ENCODE measurements at places on chromosomes 6 and 20.

DNA sequence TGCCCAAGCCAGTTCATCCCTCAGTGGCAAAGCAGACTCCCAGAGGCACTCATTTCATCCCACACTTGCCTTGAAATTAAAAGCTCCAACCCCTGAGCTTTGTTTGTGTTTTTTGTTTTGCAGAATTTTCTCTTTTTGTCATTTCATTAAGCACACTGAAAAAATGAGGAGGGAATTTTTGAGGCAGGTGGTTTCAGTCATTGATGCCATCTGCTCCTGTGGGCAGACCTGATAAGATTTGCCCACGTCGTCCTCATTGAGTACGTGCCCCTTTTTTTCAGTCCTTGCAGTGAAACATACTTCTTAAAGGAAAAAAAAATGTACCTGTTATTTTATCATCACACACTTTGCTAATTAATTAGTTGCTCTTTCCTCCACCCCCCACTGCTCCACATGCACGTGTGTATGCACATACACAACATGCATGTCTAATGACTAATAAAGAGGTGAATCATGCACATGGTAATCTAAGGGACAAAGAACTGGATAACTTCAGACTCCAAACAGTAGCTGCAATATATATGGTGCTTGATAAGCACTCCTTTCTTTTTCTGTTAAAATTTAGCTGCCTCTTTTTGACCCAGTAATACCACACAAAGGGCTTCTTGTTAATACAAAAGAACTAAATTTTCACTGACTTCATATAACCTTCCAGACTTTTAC is 102.1 kb upstream of the TMEM181 start:
- peak; percentile 50 for DNase-seq

DNA sequence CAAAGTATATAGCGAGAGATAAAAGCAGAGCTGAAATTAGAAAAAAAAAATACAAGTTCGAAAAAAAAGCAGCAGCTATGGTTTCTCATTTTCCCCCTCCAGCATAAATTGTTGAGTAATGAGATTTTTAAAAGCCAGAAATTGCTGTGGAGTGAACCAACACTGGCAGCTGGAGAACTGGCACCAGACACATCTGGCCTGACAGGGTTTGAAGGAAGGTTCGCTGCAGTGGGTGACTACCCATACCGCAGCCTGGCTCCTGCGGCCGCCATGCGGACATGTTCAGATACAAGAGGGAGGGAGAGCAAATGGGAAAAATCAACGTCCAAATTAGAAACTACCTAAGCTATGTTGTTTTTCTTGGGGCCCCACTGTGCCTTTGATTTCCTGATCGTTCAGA is 3.3 kb downstream of the APCDD1L start:
- DNase-seq, result no peak

DNA sequence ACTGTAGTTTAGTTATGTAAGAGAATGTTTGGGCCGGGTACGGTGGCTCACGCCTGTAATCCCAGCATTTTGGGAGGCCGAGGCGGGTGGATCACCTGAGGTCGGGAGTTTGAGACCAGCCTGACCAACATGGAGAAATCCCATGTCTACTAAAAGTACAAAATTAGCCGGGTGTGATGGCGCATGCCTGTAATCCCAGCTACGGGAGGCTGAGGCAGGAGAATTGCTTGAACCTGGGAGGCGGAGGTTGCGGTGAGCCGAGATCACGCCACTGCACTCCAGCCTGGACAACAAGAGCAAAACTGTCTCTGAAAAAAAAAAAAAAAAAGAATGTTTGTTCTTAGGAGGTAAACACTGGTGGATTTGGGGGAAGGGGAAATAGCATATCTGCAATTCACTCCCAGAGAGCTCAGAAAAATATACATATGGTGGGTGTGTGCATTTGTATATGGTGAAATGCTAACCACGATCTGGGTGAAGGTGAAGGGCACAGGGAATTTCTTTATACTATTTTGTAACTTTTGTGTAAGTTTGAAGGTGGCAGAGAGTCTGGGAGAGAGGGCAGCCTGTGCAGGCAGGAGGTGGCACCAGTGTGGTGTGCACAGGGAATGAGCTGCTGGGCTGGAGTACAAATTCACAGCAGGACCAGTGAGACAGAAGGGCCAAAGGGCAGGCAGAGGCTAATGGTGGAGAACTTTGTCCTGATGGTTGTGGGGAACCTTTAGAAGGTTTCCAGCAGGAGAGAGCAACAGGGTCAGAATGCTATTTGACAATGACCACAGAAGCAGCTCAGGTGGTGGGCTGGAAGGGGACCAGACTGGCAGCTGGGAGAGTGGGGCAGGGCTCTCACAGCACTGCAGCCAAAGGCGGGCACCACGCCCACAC is 42.4 kb downstream of the SSR1 start:
- no peak for DNase-seq

DNA sequence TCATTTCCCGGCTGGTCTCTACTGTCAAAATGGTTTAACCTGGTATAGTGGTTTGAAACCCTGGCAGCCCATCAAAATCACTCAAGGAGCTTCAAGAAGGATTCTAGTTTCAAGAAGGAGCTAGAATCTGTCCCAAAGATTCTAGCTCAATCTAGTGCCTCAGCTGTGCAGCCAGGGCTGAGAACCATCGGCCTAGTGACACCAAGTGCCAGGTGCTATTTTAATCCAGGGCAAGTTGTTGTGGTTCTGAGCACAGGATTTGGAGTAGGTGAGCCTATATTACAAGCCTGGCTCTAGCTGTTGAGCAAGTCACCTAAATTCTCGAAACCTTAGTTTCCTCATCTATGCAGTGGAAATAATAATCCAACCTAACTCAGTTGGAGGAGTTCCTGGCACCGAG is 3.7 kb downstream of the MOCS1 start:
- DNase-seq, result no peak

DNA sequence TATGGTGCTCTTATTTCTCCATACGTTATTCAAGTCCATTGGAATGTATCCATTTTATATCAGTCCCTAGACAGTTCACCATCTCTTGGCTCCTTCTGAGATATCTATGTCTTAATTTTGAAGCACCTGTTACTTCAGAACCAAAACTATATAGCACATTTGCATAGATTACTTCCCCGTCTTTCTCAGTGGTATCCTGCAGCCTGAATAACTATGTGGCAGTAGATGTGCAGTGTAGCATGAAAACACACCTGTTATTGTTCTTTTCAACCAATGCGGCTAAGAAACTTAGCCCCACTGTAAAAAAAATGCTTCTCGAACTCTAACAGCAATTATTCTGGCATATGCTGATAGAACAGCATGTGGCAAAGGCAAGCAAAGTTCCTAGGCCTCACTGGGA is 1184.4 kb upstream of the ADGRB3 start:
- DNase-seq, result no peak

GRCh38 chr20:55928266-55928665 is 77.1 kb downstream of the CBLN4 start:
- no peak for DNase-seq

DNA sequence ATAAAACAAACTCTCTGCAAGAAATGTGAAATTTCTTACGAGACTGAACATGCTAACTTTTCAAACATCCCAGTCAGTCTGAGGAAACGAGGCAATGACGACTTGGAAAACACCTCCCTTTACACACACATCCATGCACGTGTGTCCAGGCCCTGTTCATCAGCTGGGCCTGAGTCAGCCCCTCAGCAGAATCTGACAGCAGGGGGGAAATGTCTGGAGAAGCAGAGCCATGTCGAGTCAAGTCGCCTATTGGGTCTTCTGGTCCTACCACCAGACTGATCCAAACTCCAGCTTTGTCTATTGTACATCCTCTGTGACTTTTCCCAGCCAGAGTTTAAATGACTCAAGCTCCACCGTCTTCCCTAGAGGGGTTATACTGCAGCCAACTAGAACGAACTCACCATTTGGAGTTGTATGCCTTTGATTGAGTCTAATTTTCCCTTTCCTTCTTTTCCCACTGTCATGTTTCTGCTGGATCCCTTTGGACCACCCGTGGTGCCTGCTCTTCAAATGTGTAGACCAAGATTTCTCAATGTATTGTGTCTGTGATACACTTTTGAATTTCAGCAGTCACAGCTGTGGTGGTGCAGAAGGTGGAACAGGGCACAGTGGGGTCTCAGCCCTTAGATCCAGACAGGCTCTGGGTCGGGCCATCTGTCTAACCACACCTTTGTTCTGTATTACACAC is 254.0 kb downstream of the CDC5L start:
- DNase-seq, result peak; percentile 78

DNA sequence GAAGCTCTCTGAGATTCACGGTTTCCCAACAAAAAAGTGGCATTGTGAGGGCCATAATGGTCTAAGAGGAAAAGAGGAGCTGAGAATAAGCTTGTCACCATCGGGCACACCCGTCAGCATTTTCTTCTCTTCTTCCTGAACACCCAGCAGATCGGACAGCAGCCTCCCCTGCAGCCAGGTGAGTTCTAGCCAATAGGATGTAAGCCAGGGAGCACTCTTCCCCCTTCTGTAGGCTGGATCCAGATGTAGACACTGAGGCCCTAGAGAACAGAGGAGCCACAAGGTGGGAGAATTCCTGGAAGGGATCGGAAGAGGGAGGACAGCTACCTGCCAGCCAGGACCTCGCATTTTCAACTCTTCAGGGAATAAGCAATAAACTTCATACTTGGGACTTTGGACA is 228.0 kb downstream of the SYNDIG1 start:
- no peak for DNase-seq

DNA sequence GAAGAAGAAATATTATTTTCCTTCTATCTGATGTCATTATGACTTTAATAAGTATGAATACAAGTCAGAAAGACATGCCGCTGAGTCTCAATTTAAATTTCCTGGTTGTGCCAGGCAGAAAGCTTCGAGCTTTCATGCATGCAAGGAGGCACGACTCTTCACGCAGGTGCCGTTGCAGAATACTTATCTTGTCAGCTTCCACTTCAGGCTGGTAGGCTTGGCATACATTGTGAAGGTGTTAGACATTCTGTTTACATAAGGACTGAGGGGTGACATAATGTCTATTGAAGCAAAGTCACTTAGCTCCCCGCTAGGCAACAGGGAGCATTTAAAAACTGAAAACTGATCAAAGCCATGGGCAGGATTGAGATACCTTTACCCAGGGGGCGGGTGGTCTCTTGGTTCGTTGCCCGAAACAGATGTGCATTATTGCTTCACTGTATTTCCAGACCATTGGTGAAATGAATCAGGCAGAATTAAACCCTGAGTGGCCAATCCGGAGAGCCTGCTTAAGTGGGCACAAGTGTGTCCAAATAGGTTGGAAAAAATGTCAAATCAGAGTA is 16.4 kb downstream of the BMP6 start:
- no peak for DNase-seq

GRCh38 chr6:139757784-139758183 is 383.3 kb upstream of the CITED2 start:
- peak; percentile 71 for DNase-seq

Measured in fibroblast of skin of abdomen (primary cell).